ENCODE measurements at places on chromosomes 11 and 22. TPM values are rescaled to one million over a fixed set of nuclear protein-coding genes. Genes with fewer than 3 reads are reported as not detected.

- DNase-seq: peak; percentile 84
Measured at GRCh38 chr11:59208956-59209355, 3.8 kb downstream of the MPEG1 start.

DNA sequence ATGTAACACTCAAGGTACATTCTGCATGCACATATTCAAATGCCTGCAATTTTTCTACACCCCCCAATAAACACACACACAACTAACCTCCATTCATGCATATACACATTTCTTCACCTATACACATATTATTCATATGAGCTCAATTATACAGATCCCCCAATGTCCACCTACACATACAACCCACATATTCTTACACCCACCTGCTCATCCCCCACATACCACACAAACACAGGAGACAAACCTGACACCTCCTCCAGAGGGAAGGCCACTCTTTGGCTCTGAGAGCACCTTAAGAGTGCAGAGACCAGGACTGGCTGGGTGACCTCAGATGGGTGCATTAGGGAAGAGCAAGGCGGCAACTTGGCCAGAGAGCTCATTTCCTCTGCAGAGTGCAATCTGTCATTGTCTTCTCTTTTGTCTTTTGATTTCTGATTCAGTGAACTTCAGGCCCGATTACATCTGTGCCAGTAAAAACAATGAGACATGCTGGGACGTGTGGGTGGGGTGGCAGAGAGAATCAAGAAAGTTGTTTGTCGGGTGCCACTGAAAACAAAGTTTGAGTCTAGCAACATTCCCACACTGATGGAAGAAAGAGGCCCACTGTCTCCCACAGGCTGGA, 208.4 kb downstream of the NXPE2 start:
- peak; percentile 17 for DNase-seq

The MMP1 gene
- 40.5 TPM for polyA plus RNA-seq

DNA sequence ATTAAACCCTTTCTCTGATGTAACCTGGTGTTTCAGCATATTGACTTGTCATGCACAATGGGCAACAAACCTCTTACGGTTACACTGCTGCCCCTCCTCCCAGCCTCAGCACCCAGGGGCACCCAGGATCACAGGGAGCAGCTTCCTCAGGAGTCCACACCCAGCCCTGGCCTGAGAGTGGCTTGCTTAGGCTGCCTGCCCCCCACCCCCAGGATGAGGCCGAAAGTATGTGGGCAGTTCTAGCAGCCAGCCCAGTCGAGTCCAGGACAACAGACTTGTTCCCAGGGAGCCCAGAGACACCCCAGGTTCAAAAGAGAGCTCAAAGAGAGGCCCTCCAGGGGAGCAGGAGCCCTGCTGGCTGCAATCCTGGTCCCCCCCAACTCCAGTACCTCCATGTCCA, 108.1 kb upstream of the THY1 start:
- DNase-seq: no peak

The ISX gene
- not detected for polyA plus RNA-seq

The ANKRD49 gene
- polyA plus RNA-seq: 12.9 TPM

DNA sequence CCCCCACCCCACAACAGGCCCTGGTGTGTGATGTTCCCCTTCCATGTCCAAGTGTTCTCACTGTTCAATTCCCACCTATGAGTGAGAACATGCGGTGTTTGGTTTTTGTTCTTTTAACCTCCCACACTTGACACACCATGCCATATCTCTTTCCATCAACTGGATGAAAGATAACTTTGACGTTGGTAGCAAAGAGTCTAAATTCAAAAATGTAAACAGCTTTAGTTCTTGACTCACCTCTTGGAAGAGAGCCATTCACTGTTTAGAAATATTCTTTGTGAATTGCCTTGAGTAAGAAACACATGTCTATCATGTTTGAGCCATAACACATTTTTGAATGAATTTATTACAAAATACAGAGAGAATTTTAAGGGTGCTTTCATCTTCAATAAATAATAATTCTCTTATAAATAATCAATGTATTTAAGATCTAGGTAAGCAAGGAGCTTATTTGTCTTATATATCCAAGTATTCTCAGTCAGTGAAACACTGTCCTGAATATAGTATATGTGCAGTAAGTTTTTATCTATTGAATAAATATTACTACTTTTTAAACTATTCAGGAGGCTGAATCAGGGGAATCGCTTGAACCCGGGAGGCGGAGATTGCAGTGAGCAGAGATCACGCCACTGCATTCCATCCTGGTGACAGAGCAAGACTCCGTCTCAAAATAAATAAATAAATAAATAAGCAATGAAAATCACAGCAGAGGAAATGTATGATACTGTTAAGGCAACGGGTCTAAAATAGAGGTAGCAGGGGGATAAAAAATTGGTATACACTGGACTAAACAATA, 6.7 kb downstream of the CARD18 start:
- DNase-seq: peak; percentile 86

DNA sequence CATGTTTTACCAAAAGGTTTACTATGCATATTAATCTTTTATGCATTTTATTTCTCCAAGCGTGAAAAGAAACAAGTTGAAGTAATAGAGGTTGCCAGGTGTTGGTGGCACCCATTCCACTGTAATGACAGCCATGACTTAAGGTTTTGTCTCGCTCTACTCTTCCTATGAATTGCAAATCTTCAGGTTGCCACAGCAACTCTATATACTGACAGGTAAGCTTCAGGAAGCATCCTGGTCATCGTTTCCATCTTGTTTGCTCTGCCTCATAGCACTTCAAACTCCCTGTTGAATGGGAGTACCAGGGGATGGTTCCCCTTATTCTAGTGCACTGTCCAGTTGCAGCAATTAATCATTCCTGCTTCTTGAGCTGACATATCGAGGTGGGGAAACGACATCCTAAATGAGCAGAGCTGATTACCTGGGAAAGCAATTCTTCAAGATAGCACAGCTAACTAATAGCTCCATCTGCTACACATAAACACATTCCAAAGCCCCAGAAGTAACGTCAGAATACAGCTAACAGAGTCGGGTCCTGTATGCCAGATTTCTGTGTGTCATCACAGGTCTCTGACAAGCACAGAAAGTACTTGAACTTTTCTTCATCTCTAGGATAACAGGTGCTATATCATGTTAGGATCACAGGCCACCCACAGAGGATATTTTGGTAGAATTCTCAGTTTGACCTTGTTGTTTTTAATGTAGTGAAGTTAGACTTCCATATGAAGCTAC, 80.3 kb downstream of the CADM1 start:
- DNase-seq: no peak

DNA sequence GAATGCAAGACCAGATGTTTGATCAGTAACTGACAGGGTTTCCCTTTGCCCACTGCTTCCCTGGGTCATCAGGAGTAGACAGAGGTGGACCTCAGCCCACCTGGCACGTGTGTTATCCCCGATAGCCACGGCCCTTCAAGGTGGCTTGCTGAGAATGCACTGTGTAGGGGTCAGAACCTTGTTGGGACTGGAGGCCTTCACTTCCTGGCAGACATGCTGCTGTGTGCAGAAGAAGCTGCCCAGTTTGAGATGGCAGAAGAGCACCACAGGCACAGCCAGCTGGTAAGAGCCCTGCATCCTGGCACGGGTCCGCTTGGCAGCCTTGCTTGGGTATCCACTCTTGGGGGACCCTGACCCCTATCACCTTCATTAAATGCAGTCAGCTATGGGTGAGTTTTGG, 81.8 kb downstream of the SFI1 start:
- no peak for DNase-seq

Data from fibroblast of lung (primary cell).